ENCODE measurements at places on chromosomes 12 and 14.

DNA sequence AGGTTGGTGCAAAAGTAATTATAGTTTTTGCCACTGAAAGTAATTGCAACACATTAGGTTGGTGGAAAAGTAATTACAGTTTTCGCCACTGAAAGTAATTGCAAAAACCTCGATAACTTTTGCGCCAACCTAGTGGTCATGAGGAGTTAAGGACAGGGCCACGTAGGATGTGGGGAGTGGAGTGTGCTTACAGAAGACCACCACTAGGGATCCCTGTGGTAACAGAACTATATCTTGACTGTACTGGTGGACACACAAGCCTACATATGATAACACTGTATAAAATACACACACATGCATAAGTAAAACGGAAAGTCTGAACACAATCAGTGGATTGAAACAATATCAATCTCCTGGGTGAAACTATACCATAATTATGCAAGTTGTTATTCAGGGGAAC lies 187.4 kb upstream of the ABCD2 start:
- no peak for DNase-seq

- no peak for DNase-seq
Observed at GRCh38 chr12:39923364-39923763, 182.5 kb downstream of the SLC2A13 start.

DNA sequence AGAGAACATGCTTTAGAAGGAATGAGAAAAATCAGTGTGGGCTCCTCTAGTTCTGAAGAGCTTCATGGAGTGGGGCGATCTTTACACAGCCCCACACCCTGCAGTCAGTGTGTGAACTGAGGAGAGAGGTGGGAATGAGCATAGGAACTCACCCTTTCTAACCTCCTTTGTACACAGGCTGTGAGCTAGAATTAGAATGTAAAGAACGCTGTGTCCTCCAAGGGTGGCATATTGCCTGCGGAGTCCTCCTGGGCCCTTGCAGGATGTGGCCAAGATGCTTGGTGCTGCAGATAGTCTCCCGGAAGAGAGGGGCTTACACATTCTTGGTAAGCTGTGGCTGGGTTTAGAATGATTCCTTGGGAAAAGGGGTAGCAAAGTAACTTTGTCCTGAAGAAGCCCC lies 43.9 kb downstream of the NINJ2 start:
- peak; percentile 16 for DNase-seq

- no peak for DNase-seq
Observed at GRCh38 chr12:58901664-58902063, 18.6 kb downstream of the LRIG3 start.
